ENCODE measurements at places on chromosomes 5 and 9.

DNA sequence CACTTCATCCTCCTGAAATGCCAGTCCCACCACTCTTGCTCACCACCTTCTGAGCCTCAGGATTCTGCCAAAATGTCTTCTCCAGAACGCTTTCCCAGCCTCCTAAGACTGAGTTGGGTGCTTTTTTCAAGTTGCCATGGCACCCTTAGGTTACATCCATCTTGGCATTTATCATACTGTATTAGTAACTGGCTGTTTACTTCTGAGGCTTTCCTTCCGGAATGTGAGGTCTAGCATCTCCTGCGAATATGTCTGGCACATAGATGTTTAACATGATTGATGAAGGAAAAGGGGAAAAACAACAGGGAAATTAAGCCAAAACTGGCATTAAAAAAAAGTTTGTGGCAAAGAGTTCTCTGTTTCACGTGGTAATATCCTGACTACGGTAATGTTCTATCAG, 24.9 kb downstream of the RNF130 start:
- DNase-seq = no peak

DNA sequence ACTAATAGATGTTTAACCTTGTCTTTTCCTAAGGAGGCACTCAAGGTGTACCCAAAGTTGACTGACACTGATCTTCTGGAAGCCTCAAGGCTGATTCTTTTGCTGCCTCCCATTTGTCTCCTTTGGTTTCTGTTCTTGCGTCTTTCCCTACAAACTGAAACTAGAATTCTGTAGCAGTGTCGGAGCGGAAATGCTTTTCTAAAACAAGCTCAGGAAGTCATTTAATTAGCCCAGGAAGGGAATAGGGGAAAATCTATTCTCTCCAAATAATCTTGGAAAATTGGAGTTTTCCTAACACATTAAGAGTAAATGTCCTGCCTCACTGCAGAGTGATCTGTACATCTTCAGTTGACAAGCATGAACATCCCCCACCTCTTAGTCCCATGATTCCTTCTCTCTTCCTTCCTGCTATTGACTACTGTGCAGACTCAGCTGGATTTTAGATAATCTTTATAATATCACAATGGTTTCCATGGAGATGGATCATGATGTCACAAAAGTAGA, 182.7 kb downstream of the NR3C1 start:
- DNase-seq = no peak

DNA sequence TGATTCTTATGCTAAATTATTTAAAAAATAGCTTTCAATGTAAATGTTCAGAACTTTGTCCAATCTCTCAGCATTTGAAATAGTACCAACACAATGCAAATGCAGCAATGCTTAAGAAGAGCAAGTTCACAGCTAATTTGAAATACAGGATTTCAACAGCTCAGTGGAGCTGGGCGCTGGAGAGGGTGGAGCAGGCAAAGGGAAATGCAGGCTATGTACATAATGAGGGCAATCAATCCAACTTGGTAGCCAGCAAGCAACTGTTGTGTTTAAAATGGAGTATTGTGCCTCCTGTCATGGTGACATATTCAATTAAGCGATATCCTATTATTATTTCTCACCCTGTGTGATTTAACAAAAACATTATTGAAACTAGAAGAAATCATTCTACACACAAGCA, 568.8 kb downstream of the PSAT1 start:
- no peak for DNase-seq

DNA sequence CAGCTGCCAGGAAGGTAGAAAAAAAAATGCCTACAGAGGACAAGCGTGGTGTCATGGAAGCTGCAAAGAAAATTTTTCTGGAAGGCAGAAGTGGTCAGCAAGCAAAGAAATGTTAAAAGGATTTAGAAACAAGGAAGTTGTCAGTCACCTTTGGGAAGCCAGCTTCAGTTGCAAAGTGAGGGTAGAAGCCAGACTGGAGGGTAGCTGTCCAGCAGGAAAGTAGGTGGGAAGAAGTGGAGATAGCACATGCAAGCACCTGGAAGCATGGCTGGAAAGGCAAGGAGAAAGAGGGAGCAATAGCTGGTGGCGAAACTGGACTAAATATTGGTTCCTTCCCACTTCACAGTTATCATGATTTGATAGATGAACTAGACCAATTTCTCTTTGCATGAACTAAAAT, 54.3 kb downstream of the ADRB2 start:
- DNase-seq = no peak

GRCh38 chr9:131475956-131476776, 26.6 kb upstream of the POMT1 start:
- no peak for DNase-seq

- DNase-seq = no peak
These were observed 53.2 kb downstream of the NIPAL4 start for GRCh38 chr5:157513182-157513581.

- no peak for DNase-seq
These were observed 104.6 kb upstream of the SMIM23 start for GRCh38 chr5:171681061-171681460.

DNA sequence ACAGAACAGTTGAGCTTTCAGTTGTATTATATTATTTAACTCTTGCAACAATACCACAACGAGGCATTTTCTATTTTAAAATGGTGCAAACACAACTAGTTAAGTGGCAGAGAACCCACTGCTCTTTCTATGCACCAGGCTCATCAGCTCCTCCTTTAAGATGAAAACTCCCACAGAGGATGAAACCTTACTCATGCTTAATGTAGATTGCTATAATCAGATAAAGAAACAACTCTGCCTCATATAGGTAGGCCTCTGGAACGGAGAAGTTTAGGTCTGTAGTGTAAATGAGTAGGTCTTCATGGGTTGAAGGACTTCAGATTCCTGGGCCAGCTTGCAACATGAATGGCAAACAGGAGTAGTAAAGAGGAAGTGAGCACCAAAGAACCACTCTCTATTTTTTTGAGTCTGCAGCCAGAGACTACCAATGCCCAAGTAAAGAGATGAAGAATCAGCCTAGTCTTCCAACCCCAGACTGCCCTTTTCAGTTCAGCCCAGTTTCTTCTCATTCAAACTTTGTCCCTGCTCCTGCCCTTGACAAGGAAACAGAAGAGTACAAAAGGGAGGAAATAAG, 33.9 kb downstream of the HACD4 start:
- no peak for DNase-seq

DNA sequence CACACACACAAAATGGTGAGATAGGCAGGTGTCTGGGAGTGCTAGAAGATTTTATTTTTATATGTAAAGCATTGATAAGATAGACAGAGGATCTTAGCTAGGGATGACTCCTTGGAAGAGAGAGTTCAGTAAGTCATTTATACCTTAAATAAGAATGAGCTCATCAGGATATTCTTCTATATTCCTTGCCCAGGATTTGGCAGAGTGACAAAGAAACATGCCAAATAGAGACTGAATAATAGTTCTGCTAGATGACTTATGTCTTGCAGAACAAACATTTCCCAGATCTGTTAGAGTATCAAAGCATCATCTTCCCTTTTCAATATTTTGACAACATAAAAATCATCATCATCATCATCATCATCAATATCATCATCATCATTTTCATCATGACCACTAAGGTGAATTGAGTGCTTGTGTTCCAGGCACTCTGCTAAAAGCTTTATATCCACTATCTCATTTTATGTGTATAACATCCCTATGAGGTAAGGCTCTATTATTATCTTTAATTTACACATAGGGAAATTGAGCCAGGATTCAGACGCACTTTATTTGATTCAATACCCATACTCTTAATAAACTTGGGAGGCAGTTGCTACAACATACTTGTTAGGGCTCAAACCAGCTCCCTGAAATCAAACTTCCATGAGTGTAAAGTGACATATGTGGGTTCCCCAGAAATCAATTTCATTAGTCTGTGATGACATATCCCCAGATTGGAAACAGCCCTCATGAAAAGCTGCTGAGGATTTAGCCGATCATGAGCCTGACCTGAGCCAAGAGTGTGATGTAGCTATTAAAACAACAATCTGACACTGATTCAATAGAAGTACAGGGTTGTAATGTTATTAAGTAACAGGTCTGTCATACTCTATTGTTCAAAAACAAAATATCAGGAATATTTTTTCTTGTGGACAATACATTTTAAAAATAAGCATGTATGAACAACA, 176.3 kb upstream of the SEMA6A start:
- DNase-seq = no peak

DNA sequence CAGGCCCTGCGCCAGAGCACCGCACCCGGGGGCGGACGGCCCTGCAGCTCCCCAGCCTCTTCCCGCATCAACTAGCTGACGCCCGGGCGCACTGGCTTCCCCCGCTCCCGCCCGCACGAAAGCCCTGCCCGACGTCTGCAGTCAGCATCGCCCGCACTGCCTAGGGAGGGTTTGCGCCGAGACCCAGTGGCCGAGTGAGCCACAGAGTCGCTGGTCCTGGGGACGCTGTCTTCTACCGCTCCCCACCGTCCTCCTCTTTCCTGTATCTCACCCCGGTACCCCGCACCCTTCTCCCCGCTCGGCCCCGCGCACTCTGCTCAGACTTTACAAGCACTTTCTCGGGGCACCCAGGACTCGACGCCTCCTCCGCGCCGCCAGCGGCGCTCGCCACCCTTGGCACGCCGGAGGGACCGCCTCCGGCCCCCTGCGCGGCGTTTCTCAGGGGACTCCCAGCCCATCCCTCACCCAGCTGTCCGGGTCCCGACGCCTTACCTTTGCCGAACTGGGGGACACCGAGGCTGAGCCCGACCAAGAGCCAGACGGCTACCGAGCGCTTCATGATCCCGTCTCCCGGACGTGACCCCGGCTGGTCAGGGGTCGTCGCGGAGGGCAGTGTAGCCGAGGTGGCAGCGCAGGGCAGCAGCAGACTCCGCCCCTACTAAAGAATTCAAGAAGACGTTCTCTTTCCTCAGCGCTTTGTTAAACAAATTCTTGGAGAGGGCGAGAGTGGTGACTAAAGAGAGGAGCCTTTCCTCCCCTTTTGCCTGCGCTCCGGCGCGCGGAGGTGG, 670 bp downstream of the EDIL3 start:
- DNase-seq = no peak

GRCh38 chr9:21267485-21268346, 27.9 kb upstream of the IFNA14 start:
- DNase-seq = no peak

DNA sequence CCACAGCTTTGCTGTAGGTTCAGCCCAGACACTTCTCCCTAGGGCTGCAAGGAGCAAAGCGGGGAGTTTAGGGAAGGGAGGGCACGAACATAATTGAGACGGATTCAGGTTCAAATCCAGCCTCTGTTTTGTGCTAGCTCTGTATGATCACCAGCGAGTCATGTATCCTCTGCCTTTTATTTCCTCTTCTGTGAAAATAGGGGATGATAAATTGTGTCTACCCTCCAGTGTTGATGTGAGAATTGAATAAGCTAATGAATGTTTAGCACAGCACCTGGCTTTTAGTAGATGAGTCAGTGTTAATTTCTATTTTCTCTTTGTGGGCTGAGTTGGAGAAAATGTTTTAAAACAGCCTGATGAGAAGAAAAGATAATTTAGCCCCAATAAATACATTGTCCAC, 6.2 kb downstream of the MLANA start:
- no peak for DNase-seq

GRCh38 chr5:174098694-174099093, 53.2 kb downstream of the NSG2 start:
- DNase-seq = no peak

DNA sequence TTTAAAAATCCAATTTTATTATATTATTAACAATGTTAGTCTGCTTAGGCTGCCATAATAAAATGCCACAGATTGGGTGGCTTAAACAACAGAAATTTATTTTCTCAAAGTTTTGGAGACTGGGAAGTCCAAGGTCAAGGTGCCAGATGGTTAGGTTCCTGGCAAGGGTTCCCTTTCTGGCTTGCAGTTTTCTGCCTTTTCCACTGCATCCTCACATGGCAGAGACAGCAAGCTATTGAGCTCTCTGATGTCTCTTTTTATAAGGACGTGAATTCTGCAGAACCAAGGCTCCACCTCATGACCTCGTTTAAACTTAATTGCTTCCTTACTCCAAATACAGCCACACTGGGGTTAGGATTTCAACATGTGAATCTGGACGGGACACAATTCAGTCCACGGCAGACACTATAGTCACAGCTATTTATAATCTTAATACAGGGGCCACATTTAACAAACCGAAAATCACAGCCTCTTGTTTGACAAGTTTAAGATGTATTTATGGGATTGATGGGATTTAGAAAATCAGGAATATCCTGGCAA, 174.9 kb upstream of the PUM3 start:
- DNase-seq = no peak

DNA sequence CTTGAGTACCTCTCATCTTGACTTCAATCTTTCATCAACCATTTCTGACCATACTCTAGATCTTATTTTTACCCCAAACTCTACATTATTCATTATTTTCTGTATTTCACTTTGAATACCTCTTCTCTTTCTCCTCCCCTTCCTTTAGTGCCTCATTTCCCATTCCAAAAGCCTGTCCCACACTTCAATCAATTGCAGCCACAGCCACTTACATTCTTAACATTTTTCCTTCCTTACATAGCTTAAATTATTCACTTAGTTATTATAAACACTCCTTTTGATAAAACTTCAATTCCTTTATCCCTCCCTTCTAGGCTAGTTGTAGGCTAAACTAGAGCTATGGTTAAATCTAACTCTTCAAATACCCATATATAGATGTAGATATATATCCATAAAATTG, 344.0 kb downstream of the PRR16 start:
- no peak for DNase-seq

GRCh38 chr5:116442095-116442534, 132.5 kb downstream of the SEMA6A start:
- no peak for DNase-seq

- no peak for DNase-seq
These were observed 706.0 kb upstream of the GRAMD2B start for GRCh38 chr5:125717209-125717608.

- no peak for DNase-seq
These were observed 182.7 kb downstream of the GNAQ start for GRCh38 chr9:77848897-77849296.

DNA sequence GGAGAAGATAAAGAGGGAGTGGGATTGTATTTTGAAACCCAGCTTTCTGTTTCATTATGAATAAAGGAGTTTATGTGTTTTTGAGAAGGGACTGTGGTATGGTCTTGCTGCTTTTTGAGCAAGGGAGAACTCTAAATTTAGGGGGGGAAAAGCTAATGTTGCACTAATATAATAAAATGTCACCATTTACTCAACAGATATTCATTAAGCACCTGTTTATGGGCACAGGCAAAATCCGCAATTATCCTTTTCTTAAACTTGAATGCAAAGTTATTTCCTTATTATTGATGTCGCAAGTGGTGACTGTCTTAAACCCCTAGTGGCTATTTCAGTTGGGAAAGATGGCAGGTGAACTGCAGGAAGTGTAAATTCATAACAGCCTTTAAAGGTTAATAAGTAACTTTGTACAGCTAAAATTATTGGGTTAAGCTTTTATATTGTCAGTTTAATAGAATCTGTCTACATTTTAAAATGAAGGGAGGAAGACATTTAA, 1.5 kb downstream of the CDC42SE2 start:
- DNase-seq = no peak

GRCh38 chr5:175216991-175217390, 227.0 kb downstream of the DRD1 start:
- no peak for DNase-seq

- DNase-seq = no peak
These were observed 45.7 kb downstream of the DPYSL3 start for GRCh38 chr5:147464211-147464610.

Data from stimulated activated CD8-positive, alpha-beta memory T cell treated with anti-CD3 and anti-CD28 coated beads, Interleukin-4, amount 100 ng/mL, for 4 hours (primary cell).